CD4-positive, alpha-beta T cell treated with Interleukin-4 for 4 hours (primary cell): ENCODE measurements at places on chromosomes 13 and 19.
A peak's percentile ranks its signal among the peaks of the same experiment; 100 is the strongest.

DNA sequence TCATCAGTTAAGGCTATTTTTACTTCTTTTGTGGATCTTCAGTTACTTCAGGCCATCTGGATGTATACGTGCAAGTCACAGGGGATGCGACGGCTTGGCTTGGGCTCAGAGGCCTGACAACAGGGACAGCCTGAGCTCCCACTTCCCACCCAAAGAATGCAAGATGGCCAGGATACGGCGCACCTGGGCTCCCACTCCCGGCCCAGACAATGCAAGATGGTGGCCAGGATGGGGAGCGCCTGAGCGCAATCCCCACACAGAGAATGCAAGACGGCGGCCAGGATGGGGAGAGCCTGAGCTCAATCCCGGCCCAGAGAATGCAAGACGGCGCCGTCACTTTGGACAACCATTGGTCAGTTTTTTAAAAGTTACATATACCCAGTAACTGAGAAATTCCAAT lies 25.3 kb upstream of the MIER2 start:
- no peak for DNase-seq

- DNase-seq = no peak
Observed at GRCh38 chr13:72462166-72462565, 265.3 kb downstream of the MZT1 start.

DNA sequence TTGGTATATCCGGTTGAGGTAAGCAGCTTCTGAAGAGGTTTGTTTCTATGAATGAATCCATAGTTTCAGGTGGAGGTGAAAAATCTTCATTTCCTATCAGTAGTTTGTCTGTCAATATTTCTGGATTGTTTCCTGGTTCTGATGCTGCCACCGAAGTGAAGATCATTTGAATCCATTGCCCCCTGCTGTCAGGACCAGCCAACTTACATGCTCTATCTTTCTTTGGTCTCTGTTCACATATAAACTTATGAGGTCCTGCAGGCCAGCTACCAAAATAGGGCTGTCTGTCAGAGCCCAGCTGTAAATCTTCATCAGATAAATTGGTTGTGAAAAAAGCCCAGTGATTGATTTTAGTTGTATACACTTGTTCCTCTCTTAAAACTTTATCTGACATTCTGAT lies 15.2 kb upstream of the N4BP2L1 start:
- peak; percentile 36 for DNase-seq

- DNase-seq = no peak
Observed at GRCh38 chr13:99125326-99125915, 75.2 kb upstream of the UBAC2 start.

GRCh38 chr19:32542477-32543108 lies 38.4 kb upstream of the PDCD5 start:
- DNase-seq = no peak

- DNase-seq = no peak
Observed at GRCh38 chr19:18651733-18652132, 14.9 kb downstream of the KLHL26 start.

GRCh38 chr19:2149980-2150793 lies 1.2 kb downstream of the AP3D1 start:
- no peak for DNase-seq

- no peak for DNase-seq
Observed at GRCh38 chr19:30390356-30390988, 18.3 kb downstream of the ZNF536 start.

- DNase-seq = no peak
Observed at GRCh38 chr13:69755101-69755500, 352.5 kb upstream of the ATXN8OS start.

DNA sequence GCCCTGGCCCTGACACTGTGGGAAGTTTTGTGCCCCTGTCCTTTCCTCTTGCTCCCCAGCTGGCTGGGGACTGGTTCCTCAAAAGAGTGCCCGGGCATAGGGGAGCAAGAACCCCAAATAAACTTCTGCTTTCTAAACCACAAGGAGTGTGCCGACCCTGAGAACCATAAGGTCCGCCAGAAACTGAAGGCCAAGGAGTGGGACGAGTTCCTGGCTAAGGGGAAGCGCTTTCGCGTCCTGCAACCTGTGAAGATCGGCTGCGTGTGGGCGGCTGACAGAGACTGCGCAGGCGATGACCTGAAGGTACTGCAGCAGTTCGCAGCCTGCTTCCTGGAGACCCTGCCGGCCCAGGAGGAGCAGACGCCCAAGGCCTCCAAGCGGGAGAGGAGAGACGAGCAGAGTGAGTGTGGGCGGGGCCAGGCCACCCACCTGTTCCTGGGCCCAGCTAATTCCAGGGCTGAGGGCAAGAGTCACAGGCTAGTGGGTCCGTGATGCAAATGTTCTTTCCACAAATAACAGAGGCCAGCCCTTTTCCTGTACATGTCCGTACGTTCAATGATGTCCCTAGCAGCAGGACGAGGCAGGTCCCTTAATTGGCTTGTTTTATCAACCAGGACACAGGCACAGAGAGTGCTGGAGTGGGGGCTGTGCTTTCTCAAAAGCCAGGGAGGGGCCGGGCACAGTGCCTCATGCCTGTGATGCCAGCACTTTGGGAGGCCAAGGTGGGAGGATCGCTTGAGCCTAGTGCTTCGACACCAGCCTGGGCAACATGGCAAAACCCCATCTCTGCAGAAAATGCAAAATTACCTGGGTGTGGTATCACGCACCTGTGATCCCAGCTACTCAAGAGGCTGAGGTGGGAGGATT lies 25.6 kb downstream of the UBXN6 start:
- DNase-seq = peak; percentile 8
